ENCODE measurements at places on chromosomes 4 and X.

GRCh38 chrX:100350704-100351489, 59.2 kb downstream of the PCDH19 start:
- DNase-seq: no peak

DNA sequence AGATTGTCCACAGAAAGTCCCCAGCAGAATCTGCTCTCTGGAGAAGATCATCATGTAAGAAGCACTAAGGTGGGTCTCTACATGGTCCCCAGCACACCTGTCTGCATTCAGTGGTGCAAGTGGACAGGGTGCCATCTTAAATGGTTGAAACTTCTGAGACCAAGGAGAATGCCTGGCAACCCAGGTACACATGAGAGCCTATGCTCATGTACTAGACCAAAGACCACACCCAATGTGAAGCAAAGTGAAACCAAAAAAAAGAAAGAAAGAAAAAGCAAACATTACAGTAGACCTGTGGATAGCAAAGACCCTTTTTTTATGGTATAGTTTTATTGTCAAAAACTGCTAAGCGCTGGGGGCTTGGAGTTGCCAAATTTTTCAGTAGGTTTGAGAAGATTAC, 15.0 kb downstream of the CD40LG start:
- no peak for DNase-seq

GRCh38 chrX:17622331-17622730, 115.0 kb upstream of the SCML1 start:
- no peak for DNase-seq

GRCh38 chr4:124173912-124174311, 538.6 kb downstream of the ANKRD50 start:
- no peak for DNase-seq

DNA sequence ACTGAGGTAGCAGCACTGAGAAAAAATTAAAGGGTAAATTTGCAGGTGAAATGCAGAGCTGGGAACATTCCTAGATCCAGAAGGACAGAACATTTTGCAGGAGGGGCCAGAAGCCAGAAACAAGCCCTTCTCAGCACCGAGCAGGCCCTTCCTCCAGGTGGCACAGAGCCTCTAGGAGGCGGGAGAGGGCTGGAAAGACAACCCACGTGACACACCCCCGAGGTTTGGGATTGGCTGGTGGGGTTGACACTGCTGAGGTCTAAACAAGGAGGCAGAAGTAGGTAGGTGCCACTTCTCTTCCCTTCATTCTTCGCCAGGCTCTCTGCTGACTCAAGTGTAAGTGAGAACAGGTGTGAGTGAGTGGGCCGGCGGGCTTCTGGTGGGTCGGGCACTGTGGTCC, at the start of gene PAGE4:
TSS of gene PAGE4 (plus strand) at position 288 of the 400 bp plus-strand sequence. CDS start 1,126 bp downstream, outside the sequence.
- DNase-seq: no peak

GRCh38 chrX:44785652-44786051, 58.2 kb upstream of the DUSP21 start:
- peak; percentile 63 for DNase-seq

DNA sequence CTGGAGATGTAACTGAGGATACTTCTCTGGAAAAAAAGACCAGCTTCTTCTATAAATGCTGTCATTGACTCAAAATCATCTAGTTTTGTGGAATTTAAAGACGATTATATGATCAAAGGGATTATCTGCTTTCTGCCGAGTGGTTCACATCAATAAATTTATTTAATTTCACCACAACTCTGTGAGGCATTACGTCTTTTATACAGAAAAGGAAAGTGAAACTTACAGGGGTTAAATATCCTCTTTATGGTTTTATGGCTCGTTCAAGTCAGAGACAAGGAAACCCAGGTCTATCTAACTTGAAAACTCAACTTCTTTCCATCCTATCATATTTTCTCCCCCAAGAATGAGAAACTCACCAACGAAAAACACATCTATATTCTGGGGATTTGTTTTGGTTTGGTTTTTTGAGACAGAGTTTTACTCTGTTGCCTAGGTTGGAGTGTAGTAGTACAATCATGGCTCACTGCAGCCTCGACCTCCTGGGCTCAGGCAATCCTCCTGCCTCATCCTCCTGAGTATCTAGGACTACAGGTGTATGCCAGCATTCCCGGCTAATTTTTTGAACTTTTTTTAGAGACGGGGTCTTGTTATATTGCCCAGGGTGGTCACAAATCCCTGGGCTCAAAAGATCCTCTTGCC, 377.9 kb upstream of the EMCN start:
- no peak for DNase-seq

- no peak for DNase-seq
These were observed 1622.1 kb downstream of the STIM2 start for GRCh38 chr4:28482580-28483270.

GRCh38 chrX:97787849-97788248, 904.1 kb downstream of the RPA4 start:
- DNase-seq: no peak

GRCh38 chrX:9913146-9913433, 54.1 kb upstream of the CLDN34 start:
- DNase-seq: no peak

GRCh38 chr4:76476571-76476970, 41.5 kb downstream of the SHROOM3 start:
- DNase-seq: no peak

DNA sequence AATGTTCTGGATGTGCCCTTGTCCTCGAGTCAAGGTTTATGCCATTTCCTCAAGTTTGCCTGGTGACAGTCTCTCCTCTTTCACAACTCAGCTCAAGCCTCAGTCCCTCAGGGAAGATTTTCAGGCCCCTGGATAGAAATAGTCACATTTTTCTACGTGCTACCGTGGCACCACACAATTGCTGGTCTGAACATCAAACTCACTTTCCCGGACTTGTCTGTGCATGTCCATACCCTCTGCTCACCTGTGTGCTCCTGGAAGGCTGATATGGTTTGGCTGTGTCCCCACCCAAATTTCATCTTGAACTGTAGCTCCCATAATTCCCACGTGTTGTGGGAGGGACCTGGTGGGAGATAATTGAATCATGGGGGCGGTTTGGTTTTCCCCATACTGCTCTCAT, 129.7 kb downstream of the HS3ST1 start:
- DNase-seq: no peak

GRCh38 chr4:47368211-47368610, 95.3 kb downstream of the COMMD8 start:
- DNase-seq: no peak

DNA sequence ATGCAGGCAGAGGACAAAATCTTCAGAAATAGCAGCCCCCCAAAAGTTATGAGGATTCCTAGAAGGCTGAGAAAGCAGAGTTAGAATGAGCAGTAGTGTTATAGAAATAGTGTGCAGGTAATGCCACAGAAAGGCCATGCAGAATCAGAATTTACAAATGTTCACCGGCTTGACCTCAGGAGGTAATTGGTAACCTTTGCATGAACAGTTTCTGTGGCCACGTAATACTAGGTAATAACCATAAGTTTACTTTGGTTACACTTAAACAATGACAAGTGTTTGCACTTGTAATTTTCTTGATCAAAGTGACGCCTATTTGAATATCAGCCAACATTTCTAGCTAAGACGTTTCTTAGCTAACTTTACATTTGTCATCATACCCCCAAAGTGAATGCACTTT, 393.6 kb downstream of the GPAT3 start:
- no peak for DNase-seq

- no peak for DNase-seq
These were observed 27.0 kb downstream of the AR start for GRCh38 chrX:67570839-67571238.

GRCh38 chrX:149711545-149712236, at the start of gene MAGEA11:
Gene MAGEA11 (plus strand): TSS chrX:149712060. CDS start chrX:149713160, 1,100 bp downstream.
- DNase-seq: no peak

GRCh38 chr4:149997881-149998421, 80.3 kb upstream of the DCLK2 start:
- DNase-seq: peak; percentile 35

GRCh38 chr4:6781561-6781960, 966 bp upstream of the KIAA0232 start:
- no peak for DNase-seq

DNA sequence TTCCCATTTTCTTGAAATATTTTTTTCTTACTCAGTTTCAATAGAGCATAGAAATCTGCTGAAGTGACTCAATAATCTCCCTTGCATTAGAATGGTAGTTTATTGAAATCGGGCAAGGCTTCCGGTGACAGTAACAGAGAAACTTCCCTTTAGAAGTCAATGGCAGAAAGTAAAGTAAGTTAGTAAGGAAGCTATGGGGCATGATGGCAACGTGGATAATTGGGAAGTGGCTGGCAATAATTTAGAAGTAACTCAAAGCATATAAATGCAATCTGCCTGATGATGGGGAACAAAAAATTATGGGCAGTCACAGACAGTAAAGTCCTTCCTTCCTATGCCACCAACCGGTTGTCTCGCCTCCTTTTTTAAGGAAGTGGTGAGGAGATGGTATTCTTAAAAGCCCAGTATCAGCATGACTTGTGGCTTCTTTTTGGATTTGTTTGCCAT, 7.6 kb downstream of the CYBB start:
- DNase-seq: no peak

- no peak for DNase-seq
These were observed 1.7 kb upstream of the IQSEC2 start for GRCh38 chrX:53283099-53283498.

DNA sequence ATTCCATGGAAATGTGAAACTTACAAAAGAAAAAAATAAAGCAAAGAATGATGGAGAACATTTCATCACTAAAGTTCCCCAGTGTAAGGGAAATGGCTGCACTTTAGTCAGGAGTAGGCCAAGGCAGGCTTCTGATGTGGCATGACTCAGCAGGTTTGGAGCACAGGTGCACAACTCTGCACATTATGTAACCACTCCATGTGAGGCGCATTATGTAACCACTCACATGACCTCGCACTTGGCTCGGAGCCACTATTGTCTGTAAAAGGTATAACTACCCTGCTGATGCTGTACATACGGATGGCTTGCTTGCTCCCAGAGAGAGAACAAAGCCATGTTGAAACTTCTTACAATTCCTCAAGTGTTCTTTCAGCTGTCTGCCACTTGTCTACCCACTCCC, 727.6 kb downstream of the TRAM1L1 start:
- peak; percentile 2 for DNase-seq

Measured in fibroblast of skin of abdomen (primary cell).